ENCODE measurements at places on chromosomes 2 and 18.

DNA sequence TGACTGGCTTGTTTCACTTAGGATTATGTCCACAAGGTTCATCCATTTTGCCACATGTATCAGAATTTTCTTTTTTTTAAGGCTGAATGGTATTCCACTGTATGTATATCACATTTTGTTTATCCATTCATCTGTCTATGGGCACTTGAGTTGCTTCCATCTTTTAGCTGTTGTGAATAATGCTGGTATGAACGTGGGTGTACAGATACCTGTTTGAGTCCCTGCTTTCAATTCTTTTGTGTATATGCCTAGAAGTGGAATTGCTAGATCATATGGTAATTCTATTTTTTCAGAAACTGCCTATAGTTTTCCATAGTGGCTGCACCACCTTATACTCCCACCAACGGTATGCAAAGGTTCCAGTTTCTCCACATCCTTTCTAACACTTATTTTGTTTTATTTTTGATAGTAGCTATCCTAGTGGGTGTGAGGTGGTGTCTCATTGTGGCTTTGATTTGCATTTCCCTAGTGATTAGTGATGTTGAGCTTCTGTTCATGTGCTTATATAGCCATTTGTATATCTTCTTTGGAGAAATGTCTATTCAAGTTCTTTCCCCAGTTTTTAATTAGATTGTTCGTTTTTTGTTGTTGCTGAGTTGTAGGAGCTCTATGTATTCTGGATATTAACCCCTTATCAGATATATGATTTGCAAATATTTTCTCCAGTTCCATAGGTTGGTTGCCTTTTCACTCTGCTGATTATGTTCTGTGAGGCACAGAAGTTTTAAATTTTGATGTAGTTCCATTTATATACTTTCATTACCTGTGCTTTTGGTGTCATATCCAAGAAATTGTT is 40.7 kb downstream of the TTC39C start:
- DNase-seq = no peak

DNA sequence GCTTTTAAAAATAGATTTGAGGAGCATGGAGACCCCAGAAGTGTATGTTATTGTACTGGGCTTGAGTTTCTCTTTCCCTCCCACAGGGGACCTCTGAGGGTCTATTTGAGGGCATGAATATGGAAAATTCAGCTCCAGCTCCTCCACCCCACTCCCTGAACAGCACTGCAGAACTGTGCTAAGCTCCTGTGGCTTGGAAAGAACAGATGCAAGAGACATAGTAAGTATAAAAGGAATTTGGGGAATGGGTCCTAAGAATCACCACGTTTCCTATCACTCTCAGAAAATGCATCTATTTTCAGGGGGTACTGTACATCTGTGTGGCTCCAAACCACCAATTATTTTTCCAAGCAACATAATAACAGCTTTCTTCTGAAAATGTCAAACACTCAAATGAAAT is 416.1 kb downstream of the ZNF521 start:
- no peak for DNase-seq

- no peak for DNase-seq
These were observed 25.5 kb downstream of the KLF7 start for GRCh38 chr2:207140265-207140664.

GRCh38 chr2:2825516-2826208 is 494.6 kb upstream of the MYT1L start:
- DNase-seq = no peak

GRCh38 chr2:129864719-129865118 is 114.7 kb upstream of the RAB6C start:
- DNase-seq = no peak

DNA sequence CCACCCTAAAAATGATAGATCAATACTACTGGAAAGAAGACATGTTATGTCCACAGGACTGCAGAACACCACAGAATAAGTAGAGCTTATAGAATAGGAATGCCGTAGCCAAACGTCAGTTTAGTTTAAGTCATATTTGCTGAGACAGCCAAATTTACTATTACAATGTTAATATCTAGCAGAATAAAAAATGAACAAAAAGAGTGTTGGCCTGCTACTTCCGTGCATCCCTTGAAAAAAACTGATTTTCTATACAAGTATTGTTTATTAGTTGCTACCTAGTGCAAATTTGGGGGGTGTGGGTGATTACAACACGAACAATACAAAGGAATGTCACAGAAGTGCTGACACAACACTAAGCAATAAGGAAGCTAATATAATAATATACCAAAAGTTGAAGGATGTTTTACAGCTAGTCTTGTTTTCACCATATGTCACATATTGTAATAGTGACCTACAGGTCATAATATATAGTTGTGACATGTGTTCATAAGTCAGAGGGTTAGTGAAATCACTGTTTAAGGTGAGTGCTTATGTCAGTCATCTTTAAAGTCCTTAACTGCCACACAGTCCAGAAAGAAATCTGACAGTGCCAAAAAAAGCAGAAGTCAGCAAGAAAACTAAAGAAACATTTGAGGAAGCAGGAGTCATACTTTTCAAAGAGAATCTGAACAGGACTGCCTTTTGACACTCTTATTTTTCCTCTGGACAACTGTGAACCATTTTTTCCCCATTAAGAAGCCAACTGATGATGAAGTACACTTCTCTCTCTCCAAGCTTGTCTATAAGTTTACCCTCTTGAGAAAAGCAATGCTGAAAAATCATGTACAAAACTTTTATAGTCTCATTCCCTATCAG is 376.4 kb downstream of the ZEB2 start:
- no peak for DNase-seq

- peak; percentile 64 for DNase-seq
These were observed 212.3 kb downstream of the BCL2 start for GRCh38 chr18:63107171-63107845.

DNA sequence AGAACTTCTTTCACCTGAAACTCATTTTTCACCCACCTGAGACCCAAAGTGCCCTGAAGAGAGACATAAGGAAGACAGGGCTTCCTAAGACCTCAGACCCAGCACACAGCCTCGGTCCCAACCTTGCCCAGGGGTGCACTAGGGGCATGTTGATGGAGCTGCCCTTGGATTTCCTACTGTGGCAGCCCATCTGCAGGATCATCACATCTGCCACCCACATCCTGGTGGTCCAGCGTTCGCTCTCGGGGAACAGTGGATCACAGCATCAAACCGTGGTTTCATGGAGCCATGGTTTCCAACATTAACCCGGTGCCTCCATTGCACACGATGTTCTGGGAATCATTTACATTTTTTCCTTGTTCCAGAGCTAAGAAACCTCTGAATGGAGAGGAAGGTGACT is 186.4 kb downstream of the TFCP2L1 start:
- no peak for DNase-seq

GRCh38 chr2:31693882-31694281 is 113.1 kb upstream of the SRD5A2 start:
- DNase-seq = no peak

GRCh38 chr2:228507231-228507824 is 325.8 kb upstream of the SPHKAP start:
- DNase-seq = no peak

- no peak for DNase-seq
These were observed 19.6 kb upstream of the MC5R start for GRCh38 chr18:13804305-13804704.

DNA sequence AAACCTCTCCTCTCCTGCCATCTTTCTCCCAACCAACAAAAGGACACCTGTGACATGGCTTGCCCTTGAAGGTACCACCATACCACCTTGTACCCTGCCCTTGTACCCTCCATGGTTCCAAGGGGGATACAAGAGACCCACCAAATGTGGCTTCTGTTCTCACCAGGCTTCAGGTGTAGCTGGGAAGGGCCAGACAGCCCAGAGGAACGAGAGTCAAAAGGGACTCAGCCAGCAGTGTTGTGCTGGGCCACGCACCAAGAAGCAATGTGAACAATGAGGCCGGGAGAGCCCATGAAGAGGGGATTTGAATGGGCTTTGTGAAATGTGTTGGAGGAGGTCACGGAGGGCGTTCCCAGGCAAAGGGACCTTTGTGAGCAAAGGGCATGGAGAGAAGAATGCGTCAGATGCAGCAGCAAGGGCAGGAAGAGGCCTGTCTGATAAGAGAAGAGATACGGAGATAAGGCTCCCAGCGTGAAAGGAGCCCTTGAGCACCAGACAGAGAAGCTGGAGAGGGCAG is 48.6 kb downstream of the PLB1 start:
- no peak for DNase-seq

DNA sequence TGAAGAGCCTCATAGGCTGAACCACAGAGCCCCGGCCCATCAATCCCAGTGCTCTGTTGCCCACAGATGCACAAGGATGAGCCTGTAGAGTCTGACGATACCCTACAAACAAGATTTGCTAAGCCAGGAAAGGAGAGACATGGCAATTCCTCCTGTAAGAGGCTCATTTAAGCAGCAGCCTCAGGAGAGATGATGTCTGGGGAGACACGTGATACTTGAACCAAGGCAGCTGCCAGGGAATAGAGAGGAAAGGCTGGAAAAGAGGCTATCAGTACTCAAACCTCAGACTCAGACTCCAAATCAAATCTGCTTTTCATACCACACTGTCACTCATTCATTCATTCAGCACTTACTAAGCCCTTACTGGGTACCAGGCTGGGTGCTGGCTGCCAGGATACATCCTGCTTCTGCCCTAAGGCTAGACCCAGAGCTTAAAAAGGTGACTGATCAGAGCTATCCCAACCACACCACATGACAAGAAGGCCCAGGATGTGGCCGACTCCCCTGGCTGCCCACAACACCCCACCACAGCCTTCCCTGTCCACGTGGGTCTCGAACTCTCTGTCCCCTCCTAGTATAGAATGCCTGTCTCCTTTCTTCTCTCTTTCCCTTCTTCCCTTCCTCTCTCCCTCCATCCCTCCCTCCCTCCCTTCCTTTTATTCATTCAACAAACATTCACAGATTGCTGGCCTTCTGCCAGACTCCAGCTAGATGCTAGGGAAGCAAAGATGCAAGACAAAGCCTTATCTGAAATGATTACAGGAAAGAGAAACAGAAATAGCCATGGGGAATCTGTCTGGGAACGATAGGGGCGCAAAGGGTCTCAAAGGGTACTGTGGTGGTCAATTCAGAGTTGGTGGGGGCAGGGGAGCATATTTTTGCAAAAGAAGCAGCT is 23.4 kb upstream of the KCNK3 start:
- DNase-seq = no peak

- no peak for DNase-seq
These were observed 22.0 kb upstream of the FZD5 start for GRCh38 chr2:207791579-207792243.

- DNase-seq = no peak
These were observed 402.9 kb downstream of the PARD3B start for GRCh38 chr2:204948024-204948763.

All from NCI-H1417 (cell line).